Neural progenitor cell (in vitro differentiated cells): ENCODE measurements at places on chromosomes 3 and 15. TPM values are rescaled to one million over a fixed set of nuclear protein-coding genes. Genes with fewer than 3 reads are reported as not detected.

GRCh38 chr3:190696777-190697501, 165.6 kb downstream of the GMNC start:
- DNase-seq, result peak; percentile 47

FAM81A gene
- 0.41 and 0.87 TPM in 2 replicates for total RNA-seq

FRMD5 gene
- total RNA-seq, result 10.1 and 10.5 TPM in 2 replicates

KNG1 gene
- not detected in 2 replicates for total RNA-seq

DNA sequence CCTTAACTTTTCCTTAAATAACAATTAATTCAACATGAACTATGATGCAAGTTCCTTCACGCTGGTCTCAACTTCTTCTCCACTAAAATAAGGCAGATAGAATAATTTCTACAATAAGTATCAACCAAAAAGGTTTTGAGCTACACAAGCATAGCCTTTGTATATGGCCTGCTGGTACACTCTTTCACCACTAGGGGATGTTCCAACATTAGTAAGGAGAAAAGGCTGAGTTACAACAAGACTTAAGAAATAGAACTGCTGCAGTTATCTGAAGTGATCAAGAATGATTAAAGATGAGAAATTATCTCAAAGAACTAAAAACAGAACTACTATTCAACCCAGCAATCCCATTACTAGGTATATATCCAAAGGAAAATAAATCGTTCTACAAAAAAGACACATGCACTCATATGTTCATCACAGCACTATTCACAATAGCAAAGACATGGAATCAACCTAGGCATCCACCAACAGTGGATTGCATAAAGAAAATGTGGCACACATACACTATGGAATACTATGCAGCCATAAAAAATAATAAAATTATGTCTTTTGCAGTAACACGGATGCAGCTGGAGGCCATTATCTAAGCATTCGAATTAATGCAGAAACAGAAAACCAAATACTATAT, 14.4 kb downstream of the ATP13A3 start:
- peak; percentile 72 for DNase-seq
